ENCODE measurements at places on chromosomes 1 and 21.

- peak; percentile 83 for DNase-seq
Observed at GRCh38 chr1:22053017-22053860, 730 bp downstream of the CDC42 start.

DNA sequence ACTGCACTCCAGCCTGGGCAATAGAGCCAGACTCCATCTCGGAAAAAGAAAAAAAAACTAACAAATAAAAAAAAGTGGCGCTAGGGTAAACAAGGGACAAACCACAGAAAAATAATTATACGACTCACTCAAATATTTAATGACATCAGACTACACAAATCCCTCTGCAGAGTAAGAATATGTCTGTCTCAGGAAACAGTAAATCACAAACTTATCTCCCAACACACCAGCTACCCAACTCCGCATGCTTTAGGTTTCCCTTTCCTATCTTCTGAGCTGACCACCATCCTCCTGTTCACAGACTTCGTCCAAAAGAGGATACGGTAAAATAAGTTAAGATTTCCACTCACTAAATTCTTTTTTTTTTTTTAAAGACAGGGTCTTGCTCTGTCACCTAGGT lies 16.2 kb downstream of the WDR47 start:
- DNase-seq: no peak

GRCh38 chr1:1915911-1916840 lies 1.1 kb downstream of the CALML6 start:
- DNase-seq: no peak

- DNase-seq: no peak
Observed at GRCh38 chr1:48105165-48105564, 108.0 kb upstream of the TRABD2B start.

GRCh38 chr21:28459193-28459592 lies 533.5 kb downstream of the LTN1 start:
- DNase-seq: no peak

GRCh38 chr1:210342986-210343780 lies 14.5 kb downstream of the HHAT start:
- DNase-seq: no peak

DNA sequence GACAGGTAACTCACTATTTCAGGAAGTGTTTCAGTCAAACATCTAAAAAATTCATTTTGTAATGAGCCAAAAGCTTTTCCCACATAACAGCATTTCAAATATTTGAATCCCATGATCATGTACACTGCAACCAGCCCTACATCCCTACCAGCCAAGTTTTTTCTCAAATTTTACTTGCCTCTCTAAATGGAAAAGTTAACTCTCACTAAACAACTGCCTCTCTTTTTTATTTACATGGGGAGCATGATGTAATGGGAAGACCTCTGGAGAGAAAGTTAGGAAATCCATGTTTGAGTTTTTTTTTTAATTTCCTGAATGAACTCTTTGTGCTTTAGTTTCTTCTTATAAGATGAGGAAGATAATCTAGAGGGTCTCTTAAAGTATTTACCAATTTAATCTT lies 70.5 kb downstream of the TTLL7 start:
- DNase-seq: no peak

DNA sequence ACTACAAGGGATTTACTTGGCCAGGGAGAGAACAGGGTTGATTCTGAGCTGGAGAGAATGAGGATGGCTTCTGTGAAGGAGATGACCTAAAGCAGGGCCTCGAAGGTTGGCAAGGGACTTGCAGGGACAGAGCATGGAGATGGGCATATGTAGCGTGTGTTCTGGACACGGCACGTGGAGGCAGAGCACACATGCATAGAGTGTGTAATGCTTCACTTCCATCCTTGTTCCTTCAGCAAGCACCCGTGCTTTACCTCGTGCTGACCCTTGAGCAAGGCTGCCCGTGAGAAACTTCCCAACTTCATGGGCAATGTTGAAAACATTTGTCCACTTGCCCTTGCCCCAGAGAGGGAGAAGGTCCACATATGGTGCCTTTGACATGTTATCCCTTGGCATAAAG lies 33.1 kb downstream of the NFIA start:
- DNase-seq: no peak

DNA sequence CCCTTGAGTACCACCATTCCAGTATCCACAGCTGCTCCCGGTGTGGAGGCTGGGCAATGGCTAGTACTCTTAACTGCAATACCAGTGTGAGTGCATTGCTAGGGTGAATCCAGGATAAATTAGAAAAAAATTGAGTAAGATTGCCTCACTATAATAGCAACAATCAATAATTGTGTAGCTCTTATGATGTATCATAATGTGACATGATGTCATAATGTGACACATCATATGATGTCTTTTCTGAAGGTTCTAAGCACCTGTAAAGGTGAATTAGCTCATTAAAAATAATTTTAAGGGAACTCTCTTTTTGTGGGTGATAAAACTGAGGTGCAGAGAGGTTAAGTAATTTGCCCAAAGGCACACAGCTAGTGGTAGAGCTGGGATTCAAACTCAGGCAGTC lies 424.4 kb downstream of the HLX start:
- DNase-seq: no peak

- DNase-seq: no peak
Observed at GRCh38 chr1:198352975-198353695, 187.3 kb downstream of the ATP6V1G3 start.

DNA sequence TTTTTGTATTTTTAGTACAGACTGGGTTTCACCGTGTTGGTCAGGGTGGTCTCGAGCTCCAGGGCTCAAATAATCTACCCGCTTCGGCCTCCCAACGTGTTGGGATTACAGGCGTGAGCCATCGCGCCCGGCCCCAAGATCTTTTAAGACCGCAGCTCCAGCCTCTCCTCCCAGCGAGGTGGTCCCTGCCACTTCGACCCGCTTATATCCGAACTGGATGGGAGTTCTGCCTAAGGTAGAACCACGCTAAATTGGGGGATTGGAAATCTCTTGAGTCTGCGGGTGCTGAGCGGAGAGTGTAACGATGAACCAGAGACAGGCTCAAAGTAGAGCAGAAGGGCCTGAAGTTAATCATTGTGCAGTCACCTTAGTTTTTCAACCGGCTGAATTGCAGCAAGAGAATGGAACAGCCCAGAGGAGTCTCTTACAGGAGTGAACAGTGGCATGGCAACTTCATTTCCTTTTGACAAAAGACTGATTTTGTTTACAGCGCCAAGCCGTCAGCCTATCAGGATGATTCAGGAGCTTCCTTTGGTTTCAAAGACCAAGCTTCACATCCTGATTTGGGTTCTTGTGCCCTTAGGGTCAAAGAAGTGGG lies 726 bp upstream of the CYB5R1 start:
- DNase-seq: peak; percentile 59

- no peak for DNase-seq
Observed at GRCh38 chr1:111666828-111667227, 47.2 kb downstream of the RAP1A start.

- DNase-seq: peak; percentile 4
Observed at GRCh38 chr1:95532335-95532734, 298.3 kb downstream of the RWDD3 start.

- DNase-seq: no peak
Observed at GRCh38 chr1:40820911-40821693, 37.5 kb downstream of the KCNQ4 start.

DNA sequence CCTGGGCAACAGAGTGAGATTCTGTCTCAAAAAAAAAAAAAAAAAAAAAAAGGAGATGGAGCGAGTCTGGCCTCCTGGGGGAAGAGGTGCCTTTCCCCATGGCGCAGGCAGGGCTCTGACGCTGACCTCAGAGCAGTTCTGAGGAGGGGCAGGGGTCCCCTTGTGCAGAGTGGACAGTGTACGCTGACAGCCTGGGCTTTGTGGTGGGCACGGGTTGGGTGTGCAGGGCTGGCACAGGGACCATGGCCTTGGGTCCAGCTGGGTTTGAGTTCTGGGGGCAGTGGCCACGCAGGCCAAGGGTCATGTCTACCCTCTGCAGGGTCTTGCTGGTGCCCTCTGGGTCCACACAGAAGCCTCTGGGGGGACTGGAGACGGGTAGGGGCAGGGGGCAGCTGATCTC lies 260.1 kb upstream of the C1orf174 start:
- DNase-seq: no peak

DNA sequence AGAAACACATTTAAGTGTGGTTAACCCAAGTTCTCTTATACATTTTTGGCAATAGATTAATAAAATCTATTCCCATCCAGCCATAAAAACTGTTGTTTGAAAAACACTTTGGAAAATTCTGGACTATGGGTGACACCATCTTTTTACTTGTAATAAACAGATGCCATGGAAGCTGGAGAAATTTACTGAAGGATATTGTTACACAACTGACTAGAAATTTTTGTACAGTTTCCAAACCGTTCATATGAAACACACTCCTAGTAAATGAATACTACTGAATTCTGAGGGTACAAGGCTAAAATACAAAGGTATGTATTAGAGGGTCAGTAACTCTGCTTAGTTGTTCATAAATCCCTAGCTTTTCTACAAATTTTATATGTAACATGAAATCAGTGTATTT lies 48.7 kb downstream of the TRIM33 start:
- no peak for DNase-seq

GRCh38 chr1:175600721-175601440 lies 142.5 kb downstream of the TNR start:
- no peak for DNase-seq

- DNase-seq: no peak
Observed at GRCh38 chr1:111223126-111223685, 4.3 kb upstream of the CHI3L2 start.

DNA sequence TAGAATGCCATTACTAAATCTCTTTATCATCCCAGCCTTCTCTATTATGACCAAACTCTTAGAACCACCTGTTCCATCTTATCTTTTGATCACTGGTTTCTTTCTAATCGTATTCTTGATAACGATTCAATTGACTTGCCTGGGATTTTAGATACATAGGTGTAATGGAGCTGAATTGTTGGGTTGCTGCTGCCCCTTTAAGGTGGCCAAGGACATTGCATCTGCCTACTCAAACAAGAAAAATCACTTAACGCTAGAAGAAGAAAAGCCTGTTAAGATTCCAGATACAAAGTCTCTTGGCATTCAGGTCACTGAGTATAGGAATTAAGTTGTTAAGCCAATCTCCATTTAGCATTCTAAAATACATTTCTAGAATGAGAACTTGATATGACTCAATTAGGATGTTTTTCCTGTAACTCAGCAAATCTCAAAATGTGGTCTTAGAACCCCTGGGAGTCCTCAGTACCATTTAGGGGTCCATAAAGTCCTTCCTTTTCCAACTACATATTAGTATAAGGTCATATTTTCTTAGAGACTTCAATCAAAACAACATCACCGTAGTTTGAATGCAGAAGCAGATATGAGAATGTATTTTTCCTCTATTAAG lies 12.4 kb downstream of the NEXN start:
- DNase-seq: no peak

DNA sequence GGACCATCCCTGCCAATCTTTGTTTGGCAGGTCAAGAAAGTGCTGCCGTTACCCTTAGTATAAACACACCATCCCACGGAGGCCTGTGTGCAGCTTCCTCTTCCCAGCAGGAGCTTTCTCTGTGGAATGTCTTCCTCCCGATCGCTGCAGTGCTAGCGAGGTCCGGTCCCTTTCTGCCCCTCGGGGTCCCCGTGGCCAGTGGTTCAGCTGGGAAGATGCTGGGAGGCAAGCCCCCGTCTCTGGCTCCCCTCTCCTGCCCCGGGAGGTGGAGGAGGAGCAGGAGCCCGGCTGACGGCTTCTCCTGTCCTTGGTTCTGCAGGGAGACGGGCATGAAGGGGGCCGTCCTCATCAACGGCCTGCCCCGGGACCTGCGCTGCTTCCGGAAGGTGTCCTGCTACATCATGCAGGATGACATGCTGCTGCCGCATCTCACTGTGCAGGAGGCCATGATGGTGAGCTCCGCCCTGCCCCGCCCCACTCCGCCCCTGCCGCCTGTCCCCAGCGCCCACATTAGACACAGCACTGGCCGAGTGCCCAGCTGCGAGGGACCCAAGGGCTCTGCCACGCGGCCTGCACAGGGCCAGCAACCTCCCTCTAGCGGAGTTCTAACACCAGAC lies 42.1 kb downstream of the TFF3 start:
- DNase-seq: no peak

GRCh38 chr1:12600880-12601633 lies 17.0 kb downstream of the DHRS3 start:
- no peak for DNase-seq

DNA sequence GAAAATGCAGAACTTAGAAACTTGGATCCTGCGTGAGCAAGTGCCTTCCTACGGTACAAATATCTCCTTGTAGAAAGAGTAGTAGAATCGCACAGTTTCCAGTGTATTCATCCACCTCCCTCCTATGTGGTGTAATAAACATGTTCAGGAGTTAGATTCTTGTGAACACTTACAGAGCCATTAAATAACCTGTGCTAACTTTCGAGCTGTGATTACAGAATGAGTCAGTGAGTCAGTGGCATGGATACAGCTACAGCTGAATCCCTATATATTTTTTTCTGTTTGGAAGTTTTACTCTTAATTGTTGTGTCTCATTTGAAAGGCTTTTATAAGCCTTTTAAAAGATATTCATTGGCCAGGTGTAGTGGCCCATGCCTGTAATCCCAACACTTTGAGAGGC lies 148.7 kb downstream of the EDEM3 start:
- no peak for DNase-seq

- no peak for DNase-seq
Observed at GRCh38 chr1:52057255-52057654, 1.2 kb downstream of the BTF3L4 start.
